Stimulated activated memory B cell treated with anti-CD40 and anti-IgM and Interleukin-4, amounts not matched to agents 10 μg/mL and 1 μg/mL and 100 μg/mL, for 72 hours (primary cell): ENCODE measurements at places on chromosomes 2 and 18.

DNA sequence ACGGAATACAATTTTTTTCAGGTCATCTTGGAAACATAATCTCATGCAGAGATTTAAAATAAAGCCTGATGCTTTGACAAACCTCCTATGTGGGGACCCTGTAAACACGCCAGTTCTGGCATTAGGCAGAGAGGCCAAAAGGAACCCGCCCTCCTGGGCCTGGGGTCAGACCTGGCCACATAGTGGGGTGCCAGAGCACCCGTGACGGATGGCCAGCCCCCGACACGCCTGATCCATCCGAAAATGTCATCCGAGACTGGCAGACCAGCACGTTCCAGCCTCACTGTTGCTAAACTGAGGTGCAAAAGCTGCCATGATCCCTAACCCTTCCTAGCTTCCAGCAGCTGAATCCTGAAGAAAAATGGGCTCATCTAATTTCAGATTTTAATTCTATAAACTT, 222.6 kb upstream of the SALL3 start:
- no peak for ATAC-seq

DNA sequence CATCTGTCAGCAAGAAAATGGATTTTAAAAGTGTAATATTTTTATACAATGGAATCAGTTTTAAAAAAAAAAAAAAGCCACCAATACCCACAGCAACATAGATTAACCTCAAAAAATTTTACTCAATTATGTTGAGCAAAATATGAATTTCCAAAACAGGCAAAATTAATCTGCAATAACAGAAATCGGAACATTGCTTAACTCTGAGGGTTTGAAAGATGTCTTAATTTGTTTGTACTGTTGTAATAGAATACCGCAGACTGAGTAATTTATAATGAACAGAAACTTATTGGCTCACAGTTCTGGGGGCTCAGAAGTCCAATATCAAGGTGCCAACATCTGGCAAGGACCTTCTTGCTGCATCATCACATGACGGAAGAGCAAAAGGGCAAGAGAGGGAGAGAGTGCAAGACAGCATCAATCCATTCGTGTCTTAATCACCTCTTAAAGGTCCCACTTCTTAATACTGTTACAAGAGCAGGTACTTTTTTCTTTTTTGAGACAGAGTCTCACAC, 31.8 kb upstream of the TNFAIP6 start:
- ATAC-seq: no peak

- no peak for ATAC-seq
These were observed 39.9 kb downstream of the CENPO start for GRCh38 chr2:24832931-24833701.

DNA sequence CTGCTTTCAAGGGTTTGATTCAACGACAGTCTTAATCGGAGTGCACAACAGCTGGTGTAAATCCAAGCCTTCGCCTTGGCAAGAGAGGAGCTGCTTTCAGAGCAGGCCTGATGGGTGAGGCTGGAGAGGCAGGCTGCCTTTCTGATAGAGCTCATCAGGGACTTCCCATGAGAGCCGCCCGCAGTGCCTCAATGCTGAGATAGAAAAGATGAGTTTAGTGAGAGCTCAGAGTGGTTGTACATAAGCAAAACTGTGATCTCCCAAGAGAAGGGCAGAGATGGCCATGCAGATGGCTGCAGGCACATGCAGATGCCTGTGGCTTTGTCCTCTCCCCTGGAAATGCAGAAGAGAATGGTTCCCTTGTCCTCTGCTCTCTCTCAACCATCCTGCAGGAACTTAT, 122.1 kb downstream of the ARL4C start:
- no peak for ATAC-seq

- no peak for ATAC-seq
These were observed 65.3 kb upstream of the FOXI3 start for GRCh38 chr2:88517759-88518201.

DNA sequence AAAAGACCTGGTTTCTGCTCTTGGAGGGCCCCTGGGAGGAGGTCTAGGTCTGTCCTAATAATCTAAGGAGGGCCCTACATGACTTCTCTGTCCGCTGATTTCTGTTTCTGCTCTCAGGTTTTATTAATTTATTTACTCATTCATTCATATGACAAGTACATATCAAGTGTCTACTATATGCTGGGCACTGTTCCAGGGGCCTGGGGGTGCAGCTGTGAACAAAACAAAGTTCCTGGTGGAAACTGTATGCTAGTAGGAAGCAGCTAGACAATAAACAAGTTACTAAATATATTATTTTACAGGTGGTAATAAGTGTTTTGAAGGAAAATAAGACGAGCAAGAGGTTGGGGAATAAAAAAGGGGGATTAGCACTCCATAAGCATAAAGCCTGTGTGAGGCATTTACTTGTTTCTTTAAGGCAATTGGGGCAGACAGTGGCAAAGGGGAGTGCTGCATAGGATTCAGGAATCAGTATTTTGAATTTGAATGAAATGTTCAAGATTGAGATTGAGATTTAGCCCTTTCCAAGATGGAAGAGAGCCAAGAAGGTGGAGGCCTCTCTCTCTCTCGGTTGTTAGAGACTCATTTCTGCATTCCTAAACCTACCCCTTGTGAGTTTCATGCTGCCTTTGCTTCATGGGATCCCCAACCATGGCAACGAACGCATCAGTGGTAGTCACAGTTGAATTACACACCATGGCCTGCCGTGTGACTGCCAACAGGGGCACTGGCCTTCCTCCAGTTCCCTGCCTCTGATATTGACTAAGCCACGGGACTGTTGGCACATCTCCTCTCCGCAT, 28.3 kb downstream of the DRC1 start:
- no peak for ATAC-seq

DNA sequence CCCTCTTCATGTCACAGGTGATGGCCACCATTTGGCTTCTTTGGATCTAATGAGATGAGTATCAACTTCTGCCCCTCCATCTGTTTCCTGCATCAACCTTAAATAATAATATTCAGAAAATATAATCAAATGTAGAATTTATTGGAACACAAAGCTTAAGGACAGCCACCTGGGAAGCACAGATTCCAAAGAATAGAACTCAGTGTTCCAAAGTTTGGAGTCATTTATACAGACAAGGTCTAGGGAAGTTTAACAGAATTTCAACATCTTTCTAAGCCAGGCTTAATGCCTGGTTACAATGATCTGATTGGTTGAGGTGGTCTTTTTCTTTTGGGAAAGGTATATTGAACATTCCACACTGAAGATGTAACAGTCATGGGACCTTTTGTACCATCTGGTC, 218.0 kb upstream of the PIEZO2 start:
- no peak for ATAC-seq

DNA sequence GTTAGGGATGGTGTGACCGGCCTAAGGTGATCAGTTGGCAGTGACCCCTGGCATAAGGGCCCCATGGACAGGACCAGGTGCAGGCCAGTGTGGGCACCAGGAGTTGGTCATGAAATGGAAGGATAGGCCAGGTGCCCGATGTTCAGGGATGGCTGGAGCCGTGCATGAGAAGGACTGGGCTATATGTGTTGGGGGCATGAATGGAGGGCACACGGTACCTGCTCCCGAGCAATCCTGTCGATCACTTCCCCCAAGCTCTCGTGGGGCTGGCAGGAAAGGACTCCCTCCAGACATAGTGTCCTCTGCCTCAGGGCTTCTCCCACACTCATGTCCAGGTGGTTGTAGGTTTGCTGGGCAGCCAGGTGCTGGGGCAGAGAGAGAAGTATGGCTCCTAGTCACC, 7.6 kb downstream of the PRKAG3 start:
- no peak for ATAC-seq

DNA sequence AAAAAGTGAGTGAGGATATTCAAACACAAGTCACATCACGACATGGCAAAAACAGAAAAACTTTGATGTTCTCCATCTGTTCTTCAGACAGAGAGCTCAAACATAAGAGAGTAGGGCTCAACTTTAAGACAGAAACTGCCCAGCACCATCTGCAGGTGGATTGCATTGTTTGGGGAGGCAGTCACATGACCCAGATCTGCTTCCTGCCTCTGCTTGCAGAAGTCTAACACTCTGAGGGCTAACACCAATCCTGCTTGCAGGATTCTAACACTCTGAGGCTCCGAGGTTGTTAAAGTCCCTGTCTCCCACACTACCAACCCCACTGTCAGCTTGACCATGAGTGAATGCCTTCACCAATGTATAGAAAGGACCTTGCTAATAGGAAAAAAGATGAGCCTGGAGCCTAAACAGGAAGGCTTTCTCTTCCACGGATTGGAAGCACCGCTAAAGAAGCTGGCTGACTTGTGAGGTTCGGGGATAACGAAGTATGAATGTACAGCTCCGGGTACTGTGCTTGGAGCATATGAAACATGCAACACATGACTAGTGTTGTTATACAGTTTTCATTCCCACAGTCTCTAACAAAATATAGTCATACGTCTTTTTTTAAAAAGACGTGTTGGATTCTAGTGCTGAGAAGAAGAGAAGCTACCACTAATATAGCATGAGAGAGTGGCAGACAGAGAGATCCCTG, 176.6 kb upstream of the CREB1 start:
- ATAC-seq: peak; percentile 77

DNA sequence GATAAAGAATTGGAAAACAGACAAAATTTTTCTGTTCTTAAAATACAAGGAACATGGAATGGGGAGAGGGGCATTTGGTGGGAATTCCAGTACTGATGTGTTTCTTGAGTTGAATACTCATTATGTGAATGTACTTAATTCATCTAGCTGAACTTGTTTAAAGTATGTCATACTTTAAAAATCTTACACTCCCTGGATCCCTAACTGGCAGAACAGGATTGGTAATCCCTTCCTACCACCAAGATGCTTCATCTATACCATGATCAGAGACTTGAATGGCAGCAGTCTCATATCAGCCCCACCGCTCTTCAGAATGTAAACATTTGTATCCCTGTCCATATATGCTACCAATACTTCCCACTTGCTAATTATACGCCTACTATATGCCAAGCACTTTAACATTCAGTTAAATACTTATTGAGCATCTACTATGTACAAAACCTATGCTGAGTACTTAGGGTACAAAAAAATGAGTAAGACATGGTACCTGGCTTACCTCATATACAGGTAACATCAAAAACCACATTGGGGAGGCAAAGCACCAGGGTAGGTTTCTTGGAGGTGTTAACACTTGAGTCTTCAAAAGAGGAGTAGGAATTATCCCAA, 5.3 kb downstream of the MEMO1 start:
- no peak for ATAC-seq

- ATAC-seq: no peak
These were observed 119.8 kb downstream of the MAPK4 start for GRCh38 chr18:50679656-50680055.

DNA sequence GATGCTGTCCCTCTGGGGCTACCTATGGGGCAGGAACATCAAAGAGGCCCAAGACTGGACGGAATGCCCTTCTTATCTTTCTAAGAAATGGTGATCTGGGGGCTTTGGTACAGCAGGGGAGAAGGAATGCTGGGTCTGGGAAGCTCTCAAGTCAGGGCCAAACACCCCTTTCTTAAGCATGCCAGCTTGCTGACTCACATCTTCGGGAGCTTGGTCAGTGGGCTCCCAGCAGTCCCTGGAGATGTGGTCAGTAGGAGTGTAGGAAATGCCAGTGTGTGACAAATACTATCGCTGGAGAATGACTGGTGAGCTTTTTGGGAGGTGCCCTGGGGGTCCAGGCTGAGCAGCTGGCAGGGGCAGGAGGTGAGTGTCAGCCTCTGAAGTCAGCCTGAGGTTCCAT, 105.0 kb upstream of the CDC42EP3 start:
- ATAC-seq: no peak

- ATAC-seq: no peak
These were observed 3.1 kb downstream of the CXCR2 start for GRCh38 chr2:218128781-218129457.

DNA sequence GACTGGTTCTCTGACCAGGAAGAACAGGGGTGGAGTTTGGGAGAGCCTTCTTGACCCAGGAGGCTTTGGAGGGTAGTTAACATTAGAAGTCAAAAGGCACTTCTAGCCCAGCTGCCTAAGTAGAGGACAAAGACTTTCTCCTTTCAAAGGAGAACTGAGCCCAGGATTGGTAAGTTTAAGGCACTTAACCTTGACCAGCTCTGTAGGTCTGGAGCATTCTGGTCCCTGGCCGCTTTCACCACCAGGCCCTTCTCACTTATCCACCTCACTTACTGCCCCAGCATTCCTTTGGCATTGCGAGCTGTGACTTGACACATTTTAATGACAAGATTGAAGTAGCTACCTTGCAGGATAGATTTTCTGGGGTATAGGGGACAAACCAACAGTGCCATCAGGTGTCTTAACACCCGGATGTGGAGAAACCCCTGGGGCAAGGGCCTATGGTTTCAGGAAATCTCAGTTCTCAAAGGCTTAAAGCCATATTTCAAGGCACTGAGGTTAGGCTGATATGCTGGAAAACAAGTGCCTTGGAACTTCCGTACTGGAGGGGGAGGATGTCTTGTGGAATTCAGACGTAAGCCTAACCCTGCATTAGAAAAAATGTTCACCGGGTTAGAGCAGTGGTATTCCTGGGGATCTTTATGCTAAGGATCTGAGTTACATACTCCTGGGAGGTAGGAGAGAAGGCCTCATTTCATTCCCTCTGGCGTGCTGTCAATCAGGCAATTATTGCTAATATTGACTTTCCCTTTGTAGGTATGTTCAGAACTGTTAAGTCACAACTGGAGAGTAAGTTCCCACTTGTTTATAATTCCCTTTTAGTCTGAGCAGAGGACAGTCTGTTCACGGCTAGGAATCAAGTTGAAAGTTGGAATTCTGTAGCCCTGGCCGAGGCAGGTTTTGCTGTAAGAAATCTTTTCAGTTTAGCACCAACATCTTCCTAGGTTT, 4.3 kb downstream of the C2orf68 start:
- no peak for ATAC-seq

- no peak for ATAC-seq
These were observed 1.2 kb downstream of the CNOT9 start for GRCh38 chr2:218569661-218570500.

DNA sequence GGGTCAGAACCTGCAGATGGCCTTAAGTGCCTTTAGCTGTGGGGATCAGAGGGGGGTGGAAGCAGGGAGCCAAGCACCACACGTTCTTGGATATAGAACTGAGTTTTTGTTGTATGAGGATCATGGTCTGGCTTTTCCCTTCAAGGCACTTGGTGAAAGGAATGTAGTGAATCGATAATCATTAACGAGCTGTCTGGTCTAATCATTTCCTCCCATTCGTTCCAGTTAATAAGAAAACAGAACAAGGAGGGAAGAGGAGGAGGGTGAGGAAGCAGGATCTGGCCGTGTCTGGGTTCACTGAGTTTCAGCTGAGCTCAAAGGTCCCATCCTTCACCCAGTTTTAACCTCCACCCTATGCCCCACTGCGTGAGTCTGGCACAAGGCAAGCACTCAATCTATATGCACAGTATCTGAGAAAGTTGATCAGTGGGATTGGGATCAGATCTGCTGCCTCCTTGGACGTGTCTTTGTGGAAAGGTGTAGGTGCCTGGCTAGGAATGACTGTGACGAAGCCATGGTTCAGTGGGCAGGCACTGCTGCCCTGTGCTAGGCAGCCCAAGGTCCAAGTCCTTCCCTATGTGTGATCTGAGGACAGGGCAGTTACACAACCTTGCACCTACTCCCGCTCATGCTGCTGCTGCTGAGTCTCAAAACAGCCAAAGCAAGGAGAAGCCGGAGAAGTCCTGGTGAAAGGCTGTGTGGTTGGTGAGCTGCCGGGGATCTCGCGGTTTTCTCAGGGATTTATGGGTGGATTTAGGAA, 54.8 kb downstream of the GALNT14 start:
- no peak for ATAC-seq

- no peak for ATAC-seq
These were observed 716.6 kb downstream of the NRXN1 start for GRCh38 chr2:50315336-50315735.
